T-helper 2 cell (primary cell): ENCODE measurements at places on chromosomes 6 and 20.

- DNase-seq = no peak
Observed at GRCh38 chr20:33790566-33790965, 20.6 kb upstream of the CHMP4B start.

GRCh38 chr20:51423290-51423667 is 119.2 kb downstream of the NFATC2 start:
- no peak for DNase-seq

GRCh38 chr6:158900663-158901312 is 81.6 kb upstream of the EZR start:
- DNase-seq = no peak

- DNase-seq = no peak
Observed at GRCh38 chr6:150641398-150642139, 41.9 kb downstream of the PLEKHG1 start.

DNA sequence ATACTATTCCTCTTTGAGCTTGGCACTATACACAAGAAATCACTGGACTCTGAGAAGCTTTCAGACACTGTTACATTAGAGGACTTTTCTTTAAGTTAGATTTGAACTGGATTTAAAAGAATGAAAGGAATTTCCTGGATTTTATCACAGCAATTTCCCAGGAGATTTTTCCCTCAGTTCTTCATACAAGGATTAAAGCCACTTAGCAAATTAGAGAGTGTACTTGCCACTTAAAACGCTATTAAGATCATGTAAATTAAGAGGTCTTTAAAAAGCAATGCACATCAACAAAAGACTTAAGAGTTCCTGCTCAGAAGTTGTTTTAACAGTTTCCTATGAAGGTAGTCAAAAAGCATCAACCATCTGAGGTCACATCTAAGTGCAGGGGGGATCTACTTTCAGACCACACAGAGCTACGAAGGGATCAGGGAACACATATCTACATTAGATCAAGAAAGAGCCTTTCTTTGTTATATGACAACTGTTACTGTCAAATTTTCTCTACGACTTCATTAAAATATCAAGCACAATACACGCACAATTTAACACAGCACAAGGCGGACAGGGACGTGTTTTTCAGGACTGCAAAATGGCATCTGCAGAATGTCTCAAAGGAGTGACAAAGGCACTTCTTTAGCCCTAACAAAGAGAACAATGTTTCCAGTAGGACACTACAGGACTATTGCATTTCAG is 65.8 kb downstream of the EPB41L2 start:
- DNase-seq = no peak

DNA sequence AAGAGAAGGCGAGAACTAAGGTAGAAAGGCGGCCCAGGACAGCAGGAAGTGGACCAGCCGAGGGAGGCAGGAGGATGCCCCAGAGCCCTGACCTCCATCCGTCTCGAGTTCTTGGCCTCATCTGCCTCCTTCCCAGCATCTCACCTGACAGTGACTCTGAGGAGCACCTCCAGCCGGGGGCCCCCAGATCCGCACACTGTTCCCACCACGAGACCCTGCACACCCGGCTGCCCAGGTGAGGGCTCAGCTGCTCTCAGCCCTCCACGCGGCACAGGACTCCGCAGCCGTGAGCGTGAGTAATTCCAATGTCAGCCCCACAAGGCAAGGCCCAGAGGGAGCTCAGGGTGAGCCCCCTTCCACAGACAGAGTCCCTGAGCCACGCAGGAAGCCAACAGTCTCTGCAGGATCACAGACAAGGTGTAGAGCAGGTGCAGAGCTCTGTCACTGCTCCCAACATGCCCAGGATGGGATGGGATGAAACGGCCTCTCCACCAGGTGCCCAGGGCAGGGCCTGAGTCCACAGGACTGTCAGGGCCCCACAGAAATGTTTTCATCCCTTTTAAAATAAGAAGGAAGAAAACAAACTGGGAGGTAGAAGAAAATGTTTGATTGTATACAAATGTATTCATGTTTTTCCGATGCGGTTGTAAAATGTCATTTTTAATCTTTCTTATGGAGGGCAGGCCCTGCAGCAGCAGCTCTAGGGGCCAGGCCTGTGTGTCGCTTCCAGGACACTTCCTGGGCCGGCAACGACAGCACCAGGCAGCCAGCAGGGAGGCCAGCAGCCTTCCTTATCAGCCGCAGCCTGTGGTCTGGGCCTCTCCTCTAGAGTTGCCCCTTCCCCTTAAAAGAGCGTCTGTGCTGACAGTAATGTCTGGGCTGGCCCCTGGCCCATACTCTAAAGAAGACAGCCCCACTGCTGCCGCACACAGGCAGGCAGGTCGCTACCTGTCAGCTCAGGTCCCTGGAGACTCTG is 66.9 kb downstream of the DLL1 start:
- DNase-seq = no peak

DNA sequence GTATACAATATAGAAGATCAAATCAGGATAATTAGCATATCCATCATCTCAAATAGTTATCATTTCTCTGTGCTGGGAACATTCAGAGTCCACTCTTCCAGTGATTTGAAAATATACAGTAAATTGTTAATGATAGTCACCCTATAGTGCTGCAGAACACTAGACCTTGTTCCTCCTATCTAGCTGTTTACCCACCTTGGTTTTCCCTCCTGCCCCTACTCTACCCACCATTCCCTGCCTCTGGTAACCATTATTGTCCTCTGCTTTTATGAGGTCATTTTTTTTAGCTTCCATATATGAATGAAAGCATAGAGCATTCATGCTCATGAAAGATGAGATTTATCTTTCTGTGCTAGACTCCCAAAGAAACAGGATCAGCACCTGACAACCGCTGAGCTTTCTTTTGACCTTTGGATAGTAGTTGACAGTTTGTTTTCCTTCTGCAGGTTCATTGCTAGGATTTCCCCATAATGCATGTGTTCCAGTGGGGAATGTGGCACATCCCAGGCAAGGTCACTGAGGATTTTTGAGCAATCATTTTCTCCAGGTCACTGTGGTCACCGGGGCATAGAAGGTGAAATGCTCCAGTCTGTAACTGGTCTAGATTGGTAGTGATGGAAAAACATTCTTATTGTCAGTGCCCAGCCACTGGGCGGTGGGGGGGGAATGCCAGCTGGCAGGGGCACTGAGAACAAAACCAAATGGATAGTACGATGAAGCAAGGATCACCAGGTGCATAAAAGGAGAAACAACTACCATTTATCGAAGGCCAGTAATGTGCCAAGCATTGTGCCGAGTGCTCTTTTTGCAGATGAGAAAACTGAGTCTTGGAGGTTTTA is 33.6 kb upstream of the BCAS1 start:
- no peak for DNase-seq

DNA sequence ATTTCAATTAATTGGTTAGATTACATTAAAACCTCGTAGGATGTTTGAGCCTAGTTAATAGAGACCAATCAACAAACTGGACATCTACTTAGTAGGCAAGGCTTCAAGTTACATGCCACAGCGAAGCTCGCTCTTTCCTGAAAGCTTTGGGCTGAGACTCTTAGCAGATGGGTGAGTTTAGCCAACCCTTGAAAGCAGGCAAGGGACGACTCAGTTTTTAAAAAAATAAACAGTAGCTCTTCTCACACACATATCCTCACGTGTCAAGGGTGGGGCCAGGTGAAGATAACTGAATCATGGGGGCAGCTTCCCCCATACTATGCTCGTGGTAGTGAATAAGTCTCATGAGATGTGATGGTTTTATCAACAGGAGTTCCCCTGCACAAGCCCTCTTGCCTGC is 775 bp downstream of the MTFR2 start:
- no peak for DNase-seq

- DNase-seq = no peak
Observed at GRCh38 chr6:39422238-39422637, 99.7 kb upstream of the KCNK16 start.

DNA sequence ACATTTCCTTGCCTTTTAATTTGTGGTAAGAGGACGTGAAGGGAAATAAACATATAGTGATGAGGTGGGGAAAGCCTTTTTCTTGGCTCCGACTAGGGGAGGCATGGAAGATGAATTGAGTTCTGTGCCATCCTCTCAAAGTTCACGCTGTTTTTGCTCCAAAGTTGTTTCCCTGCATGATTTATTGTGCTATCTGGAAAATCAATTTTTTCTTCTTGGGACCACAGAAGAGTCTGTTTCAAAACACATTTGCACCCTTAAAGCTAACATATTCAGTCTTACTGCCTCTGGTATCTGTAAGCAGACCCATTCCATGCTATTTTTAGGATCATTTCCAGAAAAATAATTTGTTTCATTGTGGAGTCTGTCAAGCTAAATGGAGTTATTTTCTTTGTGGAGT is 57.6 kb upstream of the KCNG1 start:
- DNase-seq = no peak

GRCh38 chr20:20549704-20550103 is 162.7 kb downstream of the RALGAPA2 start:
- no peak for DNase-seq

- no peak for DNase-seq
Observed at GRCh38 chr6:4401408-4402368, 266.3 kb upstream of the ECI2 start.

- no peak for DNase-seq
Observed at GRCh38 chr6:34094474-34095135, 51.3 kb downstream of the GRM4 start.

DNA sequence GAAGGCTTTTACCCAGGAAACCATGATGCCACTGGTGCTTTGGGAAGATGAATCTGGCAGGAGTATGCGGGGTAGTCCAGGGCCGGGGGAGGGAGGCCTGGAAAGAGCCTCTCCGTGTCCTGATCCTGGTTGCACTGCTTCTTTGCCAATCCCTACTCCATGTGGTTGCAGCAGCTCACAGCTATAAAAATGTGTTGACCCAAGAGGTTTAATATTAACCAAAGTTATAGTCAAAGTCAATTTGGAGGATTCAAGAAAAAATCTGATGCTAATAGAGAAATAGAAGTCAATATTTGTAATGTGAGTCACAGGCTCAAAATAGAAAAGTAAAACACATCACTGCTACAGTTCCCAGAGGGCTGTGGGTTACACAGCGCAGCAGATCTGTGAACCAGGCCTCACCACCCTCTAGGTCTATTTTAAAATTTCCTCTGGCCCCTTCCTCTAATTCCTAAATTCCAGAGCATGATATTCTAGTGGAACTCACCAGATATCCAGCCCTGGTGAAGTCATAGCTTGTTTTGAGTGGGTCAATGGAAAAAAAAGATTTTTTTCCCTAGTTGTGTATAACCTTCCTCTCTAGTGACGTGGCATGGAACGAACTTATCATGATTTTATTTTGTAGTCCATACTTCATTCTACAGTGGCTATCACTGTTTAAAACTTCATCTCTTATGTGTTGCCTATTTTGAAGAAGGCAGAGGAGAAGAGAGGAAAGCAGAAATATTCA is 63.2 kb upstream of the BMP2 start:
- no peak for DNase-seq

DNA sequence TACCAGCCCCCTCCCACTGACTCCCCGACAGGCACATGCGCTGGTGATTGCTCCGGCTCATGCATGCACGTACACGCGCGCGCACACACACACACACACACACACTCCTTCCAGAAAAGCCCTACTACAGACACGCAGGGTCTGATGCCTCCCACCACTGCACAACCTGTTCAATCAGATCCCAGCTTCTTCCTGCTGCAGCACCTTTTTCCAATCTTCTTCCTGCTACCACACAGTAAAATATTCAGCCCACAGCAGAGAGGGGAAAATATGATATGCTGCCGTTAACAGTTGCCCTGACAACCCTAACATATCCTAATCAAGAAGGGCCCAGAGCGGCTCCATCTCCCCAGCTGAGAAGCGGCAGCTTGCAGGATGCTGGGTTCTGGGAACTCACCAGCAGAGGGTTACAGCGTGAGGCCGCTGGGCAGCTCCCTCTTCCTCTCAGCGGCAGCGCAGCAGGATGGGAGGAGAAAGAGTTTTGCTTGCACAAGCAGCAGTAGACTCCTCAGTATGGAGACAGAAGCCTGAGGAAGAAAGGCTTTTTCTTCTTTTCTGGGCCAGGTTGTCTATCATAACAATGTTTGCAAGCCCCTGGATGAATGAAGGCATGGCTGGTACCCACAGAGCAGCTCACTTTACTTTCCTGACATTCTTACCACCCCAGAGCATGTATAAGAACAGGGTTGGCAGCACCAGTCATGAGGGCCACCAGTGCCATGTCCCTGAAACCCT is 23.9 kb downstream of the MAP7 start:
- no peak for DNase-seq

- DNase-seq = no peak
Observed at GRCh38 chr20:23101696-23102406, 15.7 kb upstream of the CD93 start.

DNA sequence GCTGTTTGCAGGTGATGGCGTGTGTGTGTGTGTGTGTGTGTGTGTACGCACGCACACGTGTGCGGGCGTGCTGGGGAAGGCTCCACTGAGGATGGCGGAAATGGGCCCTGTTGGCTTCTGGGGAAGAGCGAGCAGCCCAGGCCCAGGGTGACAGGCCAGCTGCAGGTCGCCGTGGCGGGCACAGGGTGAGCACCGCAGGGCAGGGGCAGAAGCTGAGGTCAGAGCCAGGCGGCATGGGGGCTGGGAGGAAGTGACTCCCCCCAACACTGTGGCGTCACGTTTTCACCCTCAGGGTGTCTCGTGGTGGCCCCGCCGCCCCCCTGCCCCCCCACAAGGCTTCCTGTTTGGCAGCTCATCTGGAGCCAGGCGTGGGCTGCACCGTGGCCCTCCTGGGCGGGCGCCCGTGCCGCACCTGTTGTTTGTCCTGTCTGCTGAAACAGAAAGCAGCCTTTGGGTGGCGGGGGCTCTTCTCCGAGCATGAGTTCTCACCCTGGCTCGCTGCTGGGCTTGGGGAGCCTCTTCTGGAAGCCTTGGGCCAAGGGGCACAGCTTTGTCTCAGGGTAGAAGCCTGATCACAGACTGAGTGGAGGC is 7.1 kb downstream of the RBM38 start:
- DNase-seq = peak; percentile 75

GRCh38 chr6:2101213-2101612 is 144.2 kb downstream of the GMDS start:
- DNase-seq = no peak

- no peak for DNase-seq
Observed at GRCh38 chr20:36775826-36776225, 2.3 kb upstream of the DSN1 start.

DNA sequence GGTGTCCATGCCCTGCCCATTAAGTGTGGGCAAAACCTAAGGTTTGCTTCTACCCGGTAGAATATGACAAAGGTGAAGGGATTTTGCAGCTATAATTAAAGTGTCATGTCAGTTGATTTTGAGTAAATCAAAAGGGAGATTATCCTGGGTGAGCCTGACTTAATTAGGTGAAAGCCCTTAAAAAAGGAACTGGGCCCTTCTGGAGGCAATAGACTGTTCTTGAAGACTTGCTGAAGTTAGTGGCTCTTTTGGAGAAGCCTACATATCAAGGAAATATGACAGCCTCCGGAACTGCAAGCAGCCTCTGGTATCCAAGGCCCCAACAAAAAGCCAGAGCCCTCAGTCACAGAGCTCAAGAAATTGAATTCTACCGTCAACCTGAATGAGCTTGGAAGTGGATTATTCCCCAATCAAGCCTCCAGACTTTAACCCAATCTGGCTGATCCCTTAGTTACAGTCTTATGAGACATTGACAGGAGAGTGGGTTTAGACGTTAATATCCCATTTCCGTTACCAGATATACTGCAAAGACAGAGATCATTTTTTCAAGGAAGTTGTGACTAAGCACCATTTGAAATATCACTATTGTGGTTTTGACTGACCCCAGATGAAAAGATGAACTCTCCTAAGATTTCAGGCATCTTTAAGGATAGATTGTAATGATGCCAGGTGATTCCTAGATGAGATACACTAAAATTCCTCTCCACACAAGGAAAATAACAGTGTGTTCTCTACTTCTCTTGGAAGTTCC is 303.4 kb downstream of the PLCB1 start:
- no peak for DNase-seq
